ENCODE measurements at places on chromosomes 5 and 9. TPM values are rescaled to one million over a fixed set of nuclear protein-coding genes. Genes with fewer than 3 reads are reported as not detected.

GRCh38 chr5:140196115-140196814, 21.3 kb downstream of the CYSTM1 start:
- peaks cover 2% of the 10 kb centered on the region for H3K4me1 ChIP-seq
- no peak overlapping the region for H3K4me3 ChIP-seq
- H3K27me3 ChIP-seq, result no peaks in the 10 kb centered on the region
- H3K27ac ChIP-seq, result no peak overlapping the region
- H3K36me3 ChIP-seq, result peaks cover 1% of the 10 kb centered on the region

GRCh38 chr9:129446828-129447550, 173.9 kb downstream of the C9orf50 start:
- H3K27me3 ChIP-seq, result no peaks in the 10 kb centered on the region
- H3K4me3 ChIP-seq, result no peak overlapping the region
- no peak overlapping the region for H3K27ac ChIP-seq
- peaks cover 5% of the 10 kb centered on the region for H3K4me1 ChIP-seq
- no peaks in the 10 kb centered on the region for H3K36me3 ChIP-seq

The ADCY2 gene
- not detected for total RNA-seq

DNA sequence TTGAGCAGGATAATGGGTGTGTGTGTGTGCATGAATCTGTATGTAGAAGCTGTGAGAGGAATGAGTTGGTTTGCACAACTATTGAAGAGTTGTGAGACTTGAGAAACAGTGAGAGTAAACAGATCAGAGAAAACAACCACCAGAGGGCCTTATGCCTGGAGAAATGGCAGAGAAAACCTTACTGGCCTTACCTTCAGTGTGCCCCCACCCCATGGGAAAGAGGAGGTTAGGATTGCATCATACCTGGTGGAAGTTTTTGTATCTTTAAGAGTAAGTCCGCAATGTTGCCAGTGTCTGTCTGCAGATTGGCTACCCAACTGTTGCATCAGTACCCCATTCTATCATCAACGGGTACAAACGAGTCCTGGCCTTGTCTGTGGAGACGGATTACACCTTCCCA, 1909.4 kb upstream of the WWC1 start:
- no peak for DNase-seq
- no peaks in the 10 kb centered on the region for H3K27me3 ChIP-seq
- H3K36me3 ChIP-seq, result no peaks in the 10 kb centered on the region
- H3K27ac ChIP-seq, result no peak overlapping the region

GRCh38 chr5:88833371-88834130, 49.4 kb downstream of the MEF2C start:
- H3K36me3 ChIP-seq, result no peaks in the 10 kb centered on the region
- no peak overlapping the region for H3K27ac ChIP-seq
- no peaks in the 10 kb centered on the region for H3K27me3 ChIP-seq
- no peak for DNase-seq
- H3K4me3 ChIP-seq, result no peak overlapping the region

The PLEKHG4B gene
- 0.55 TPM for total RNA-seq

DNA sequence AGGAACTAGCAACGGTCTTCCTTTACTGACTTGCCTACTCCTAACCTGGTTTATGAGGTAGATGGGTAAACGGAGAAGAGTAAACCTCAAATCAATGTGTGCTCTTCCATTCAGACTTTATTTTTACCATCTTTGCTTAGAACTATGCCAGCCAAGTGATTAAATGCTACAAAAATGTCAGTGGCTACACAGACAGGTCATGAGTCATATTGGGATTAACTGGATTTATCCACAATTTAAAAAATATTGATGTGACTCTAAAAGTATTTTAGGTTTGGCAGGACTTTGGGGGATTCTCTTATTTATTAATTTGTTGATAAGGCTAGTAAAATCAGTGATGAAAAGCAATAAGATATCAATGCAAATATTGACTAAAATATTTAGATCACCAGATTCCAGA, 275.0 kb downstream of the PLK2 start:
- no peaks in the 10 kb centered on the region for H3K36me3 ChIP-seq
- no peak for DNase-seq
- no peaks in the 10 kb centered on the region for H3K4me1 ChIP-seq
- peaks cover 20% of the 10 kb centered on the region for H3K27me3 ChIP-seq
- H3K4me3 ChIP-seq, result no peak overlapping the region
- H3K27ac ChIP-seq, result no peak overlapping the region

The LCN2 gene
- total RNA-seq, result 9.3 TPM

The STPG3 gene
- not detected for total RNA-seq

The OBP2B gene
- not detected for total RNA-seq

The PCDHB11 gene
- total RNA-seq, result not detected

GRCh38 chr9:94061864-94062263, 22.4 kb upstream of the PTPDC1 start:
- H3K36me3 ChIP-seq, result no peaks in the 10 kb centered on the region
- no peaks in the 10 kb centered on the region for H3K27me3 ChIP-seq
- no peak for DNase-seq

DNA sequence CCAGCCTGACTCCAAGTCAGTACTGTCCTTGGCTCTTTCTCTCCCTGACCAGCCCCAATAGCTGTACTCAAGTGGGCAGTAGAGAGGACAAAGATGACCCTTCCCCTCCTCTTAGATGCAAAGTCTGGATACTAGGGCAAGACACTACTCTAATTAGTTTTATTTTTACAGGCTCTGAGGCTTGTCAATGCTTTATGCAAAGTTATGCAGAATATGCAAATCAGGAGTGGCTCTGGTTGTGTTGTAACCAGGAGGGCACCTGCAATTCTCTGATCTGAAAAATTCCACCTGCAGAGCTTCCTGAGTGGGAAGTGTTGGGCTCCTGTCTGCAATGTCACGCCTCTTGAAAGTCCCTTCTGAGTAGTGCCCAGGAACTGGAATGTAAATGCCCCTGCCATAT, 201.5 kb downstream of the RGS3 start:
- H3K4me1 ChIP-seq, result peaks cover 8% of the 10 kb centered on the region
- H3K36me3 ChIP-seq, result peaks cover 2% of the 10 kb centered on the region
- H3K27me3 ChIP-seq, result peaks cover 47% of the 10 kb centered on the region
- H3K27ac ChIP-seq, result no peak overlapping the region
- H3K4me3 ChIP-seq, result no peak overlapping the region

DNA sequence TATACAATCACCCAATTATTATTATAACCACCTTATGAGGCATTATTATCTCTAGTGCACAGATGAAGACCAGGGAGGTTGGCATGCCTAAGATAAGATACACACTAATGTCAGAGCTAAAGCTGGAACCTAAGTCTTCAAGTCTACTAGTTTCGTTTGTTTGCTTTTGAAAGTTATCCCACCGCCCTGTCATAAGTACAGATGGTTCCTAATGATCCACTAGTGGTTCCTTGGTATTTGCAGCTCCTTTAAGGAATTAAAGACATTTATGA, 14.1 kb downstream of the NDUFA8 start:
- peaks cover 9% of the 10 kb centered on the region for H3K4me1 ChIP-seq
- H3K36me3 ChIP-seq, result peaks cover 14% of the 10 kb centered on the region
- no peaks in the 10 kb centered on the region for H3K27me3 ChIP-seq
- no peak for DNase-seq
- no peak overlapping the region for H3K27ac ChIP-seq
- H3K4me3 ChIP-seq, result no peak overlapping the region

DNA sequence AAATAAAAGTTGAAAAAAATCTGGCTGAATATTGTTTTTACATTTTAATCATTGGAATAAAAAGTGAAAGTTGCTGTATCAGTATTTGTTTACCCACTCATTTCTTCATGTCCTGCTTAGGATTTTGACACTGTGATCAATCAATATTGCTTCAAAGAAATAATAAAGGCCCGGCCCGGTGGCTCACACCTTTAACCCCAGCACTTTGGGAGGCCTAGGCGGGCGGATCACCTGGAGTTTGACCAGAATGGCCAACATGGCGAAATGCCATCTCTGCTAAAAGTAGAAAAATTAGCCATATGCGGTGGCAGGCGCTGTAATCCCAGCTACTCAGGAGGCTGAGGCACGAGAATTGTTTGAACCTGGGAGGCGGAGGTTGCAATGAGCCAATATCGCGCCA, 93.7 kb upstream of the CTNND2 start:
- H3K27me3 ChIP-seq, result no peaks in the 10 kb centered on the region
- DNase-seq, result no peak
- H3K4me3 ChIP-seq, result no peak overlapping the region
- H3K27ac ChIP-seq, result no peak overlapping the region
- H3K4me1 ChIP-seq, result no peaks in the 10 kb centered on the region

GRCh38 chr5:103247118-103247517, 11.4 kb upstream of the MACIR start:
- H3K4me1 ChIP-seq, result peaks cover 6% of the 10 kb centered on the region
- peaks cover 68% of the 10 kb centered on the region for H3K27me3 ChIP-seq
- no peak overlapping the region for H3K4me3 ChIP-seq

The WDR38 gene
- not detected for total RNA-seq

DNA sequence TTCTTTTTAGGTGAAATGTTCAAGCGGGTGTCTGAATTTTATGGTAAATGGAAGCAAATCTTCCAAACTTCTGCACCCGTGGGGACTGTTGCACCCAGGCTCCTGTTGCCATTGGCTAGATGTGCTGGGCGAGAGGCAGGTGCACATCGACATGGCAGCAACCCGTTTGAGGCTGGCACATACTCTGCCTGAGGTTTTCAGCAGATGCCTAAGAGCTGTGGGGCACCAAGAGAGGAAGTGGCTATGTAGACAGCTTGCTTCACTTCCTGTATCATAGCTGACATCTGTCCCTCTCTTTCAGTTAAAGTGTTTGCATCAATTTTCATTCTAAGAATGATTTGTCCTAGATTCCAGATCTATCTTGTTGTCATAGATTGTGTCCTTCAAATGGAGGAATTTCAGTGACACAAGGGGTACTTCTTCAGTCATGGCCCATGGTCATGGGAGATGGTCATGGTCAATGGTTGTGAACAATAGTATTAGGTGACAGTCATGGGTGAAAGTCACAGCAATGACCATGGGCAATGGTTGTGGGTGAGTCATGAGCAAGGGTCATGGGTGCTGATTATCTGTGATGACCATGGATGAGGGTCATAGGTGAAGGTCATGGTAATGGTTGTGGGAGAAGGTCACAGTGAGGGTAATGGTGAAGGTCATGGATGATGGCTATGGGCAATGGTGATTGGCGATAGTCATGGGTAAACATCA, 115.1 kb upstream of the IRX4 start:
- no peak for DNase-seq
- H3K27me3 ChIP-seq, result peaks cover 22% of the 10 kb centered on the region
- no peak overlapping the region for H3K4me3 ChIP-seq
- no peaks in the 10 kb centered on the region for H3K36me3 ChIP-seq

The GPR150 gene
- total RNA-seq, result 1.8 TPM

DNA sequence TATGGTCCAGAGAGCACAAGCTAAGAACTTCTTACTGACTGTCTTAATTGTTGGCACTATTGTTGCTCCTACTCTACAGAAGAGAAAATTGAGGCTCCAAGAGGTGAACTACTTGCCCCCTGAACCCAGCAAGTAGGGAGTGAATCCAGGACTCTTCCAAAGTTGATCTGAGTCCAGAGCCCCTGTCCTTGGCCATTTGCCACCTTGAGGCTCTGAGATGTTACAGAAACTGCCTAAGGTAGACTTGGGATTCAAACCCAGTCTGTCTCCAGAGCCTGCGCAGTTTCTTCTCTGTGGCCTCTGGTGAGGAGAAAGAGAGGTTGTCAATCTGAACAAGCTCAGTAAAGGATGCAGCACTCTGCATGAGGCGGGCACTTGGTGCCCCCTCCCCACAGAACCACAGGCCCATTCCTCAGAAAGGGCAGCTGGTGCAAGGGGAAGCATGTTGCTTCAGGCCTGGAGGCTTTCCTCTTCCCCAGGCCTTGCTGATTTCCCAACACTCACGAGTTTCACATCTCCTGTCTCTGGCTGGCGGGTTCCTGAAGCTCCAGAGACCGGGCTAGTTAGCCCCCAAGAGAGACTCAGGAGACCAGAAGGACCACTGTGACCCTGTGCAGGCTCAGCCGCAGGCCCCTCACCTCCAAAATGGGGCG, 2.9 kb upstream of the LCP2 start:
- no peaks in the 10 kb centered on the region for H3K27me3 ChIP-seq
- H3K4me3 ChIP-seq, result no peak overlapping the region
- H3K27ac ChIP-seq, result peak overlapping the region; percentile 96
- DNase-seq, result no peak
- peaks cover 14% of the 10 kb centered on the region for H3K36me3 ChIP-seq

DNA sequence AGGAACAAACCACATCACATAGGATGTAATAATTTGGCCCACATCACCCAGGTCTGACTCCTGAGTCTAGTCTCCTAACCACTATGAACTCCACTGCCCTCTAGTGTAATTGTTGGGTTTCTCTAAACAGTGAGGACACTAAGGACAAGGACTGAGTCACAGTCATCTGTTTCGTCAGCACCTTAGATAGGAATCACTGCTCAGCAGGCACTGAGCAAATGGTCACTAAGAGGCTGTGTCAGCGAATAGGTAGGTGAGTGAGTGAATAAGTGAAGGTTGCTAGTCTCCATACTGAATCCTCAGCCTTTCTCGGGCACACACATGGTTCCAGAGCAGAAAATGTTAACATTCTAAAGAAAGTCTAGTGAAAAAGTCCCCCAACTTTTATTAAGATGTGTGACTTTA, 278.6 kb downstream of the SPOCK1 start:
- peaks cover 6% of the 10 kb centered on the region for H3K27me3 ChIP-seq
- no peak overlapping the region for H3K4me3 ChIP-seq
- no peaks in the 10 kb centered on the region for H3K4me1 ChIP-seq

- no peak for DNase-seq
- no peak overlapping the region for H3K4me3 ChIP-seq
- H3K36me3 ChIP-seq, result peaks cover 11% of the 10 kb centered on the region
- peak overlapping the region; percentile 34 for H3K27ac ChIP-seq
- no peaks in the 10 kb centered on the region for H3K27me3 ChIP-seq
- H3K4me1 ChIP-seq, result peaks cover 17% of the 10 kb centered on the region
Measured at GRCh38 chr5:126462239-126463014, 39.2 kb downstream of the GRAMD2B start.

DNA sequence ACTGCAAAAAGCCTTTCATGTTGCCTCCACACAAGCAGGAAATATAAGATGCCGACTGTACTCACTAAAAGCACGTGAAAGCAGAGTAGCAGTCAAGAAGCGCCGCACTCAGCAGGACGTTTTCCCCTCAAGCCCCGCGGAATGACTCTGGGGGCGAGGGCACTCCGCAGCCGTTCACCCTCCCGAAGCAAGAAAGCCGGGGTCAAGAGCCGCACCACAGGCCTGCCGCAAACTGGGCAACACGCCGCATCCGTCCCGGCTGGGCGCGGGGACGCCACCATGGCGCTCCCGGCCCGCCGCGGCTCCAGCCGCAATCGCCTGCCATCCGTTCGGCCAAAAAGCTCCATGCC, 364 bp downstream of the RPS6 start:
- H3K36me3 ChIP-seq, result peaks cover 14% of the 10 kb centered on the region
- H3K27ac ChIP-seq, result peak overlapping the region; percentile 99
- no peaks in the 10 kb centered on the region for H3K27me3 ChIP-seq
- peaks cover 40% of the 10 kb centered on the region for H3K4me1 ChIP-seq

DNA sequence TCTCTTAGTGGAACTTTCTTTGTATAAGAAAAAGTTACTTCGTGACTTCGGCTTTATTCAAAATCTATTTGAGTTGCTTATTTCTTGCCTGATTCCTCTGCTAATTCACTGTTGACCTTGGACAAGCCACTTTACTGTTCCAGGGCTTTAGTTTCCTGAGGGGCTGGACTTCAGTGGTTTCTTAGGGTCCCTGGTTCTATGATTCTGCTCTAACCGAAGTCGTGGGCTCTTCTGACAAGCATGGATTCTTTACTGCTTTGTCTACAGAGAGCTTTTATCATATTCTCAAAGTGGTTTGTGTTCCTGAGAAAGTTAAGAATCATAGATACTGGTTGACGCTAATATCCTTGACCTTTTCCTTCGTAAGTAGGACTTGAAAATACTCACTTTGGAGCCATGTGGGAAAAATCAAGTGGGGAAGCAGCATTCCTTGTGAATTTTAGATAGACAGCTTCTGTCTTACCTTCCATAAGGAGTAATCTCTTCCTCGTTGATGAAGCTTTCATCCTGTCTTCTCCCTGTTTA, 21.1 kb downstream of the EXOSC2 start:
- no peak for DNase-seq
- H3K27me3 ChIP-seq, result no peaks in the 10 kb centered on the region
- peak overlapping the region; percentile 94 for H3K4me3 ChIP-seq
- H3K4me1 ChIP-seq, result peaks cover 31% of the 10 kb centered on the region
- no peak overlapping the region for H3K27ac ChIP-seq

All from T-helper 17 cell (primary cell).